NCI-H1417 (cell line): ENCODE measurements at places on chromosomes 3 and 15.

GRCh38 chr3:54087581-54088410, 34.6 kb upstream of the CACNA2D3 start:
- no peak for DNase-seq

- DNase-seq, result peak; percentile 55
These were observed 105.1 kb upstream of the TRPM1 start for GRCh38 chr15:31206386-31207181.

DNA sequence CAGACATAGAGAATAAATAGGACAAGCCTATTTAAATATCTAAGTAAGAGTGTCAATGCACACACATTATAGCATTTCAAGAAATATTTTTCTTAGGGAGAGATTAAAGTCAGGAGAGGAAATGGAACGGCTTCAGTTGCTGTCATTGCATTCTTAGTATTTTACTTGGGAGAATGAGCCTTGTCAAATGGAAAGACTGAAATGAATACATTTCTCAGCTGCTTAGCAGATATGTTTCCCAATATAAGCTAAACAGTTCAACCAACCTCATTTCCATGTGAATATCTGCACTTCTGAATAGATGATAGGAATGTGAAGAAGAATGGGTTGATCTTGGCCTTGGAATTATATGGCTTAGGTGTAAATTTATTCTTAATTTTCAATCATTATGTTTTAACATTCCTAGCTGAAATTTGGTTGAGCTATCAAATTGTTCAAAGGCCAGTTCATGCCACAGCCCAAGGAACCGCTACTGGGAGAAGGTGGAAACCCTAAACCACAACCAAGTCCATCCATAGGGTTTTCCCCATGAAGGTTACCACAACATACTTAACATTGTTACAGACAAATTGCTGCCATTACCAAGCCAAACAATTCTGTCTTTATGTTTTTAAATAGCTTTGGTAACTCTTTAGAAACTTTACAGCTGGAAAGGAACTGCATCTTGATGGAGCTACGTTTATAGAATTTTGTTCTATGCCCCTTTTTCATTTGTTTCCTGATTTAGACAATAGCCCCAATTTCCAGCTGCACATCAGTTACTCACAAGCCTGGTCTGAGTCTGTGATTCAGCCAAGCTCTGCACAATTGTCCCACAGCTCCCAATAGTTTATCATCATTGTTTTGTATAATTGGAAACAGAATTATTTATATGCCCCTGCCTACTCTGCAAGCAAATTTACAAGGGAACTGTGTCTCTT, 459.6 kb downstream of the MECOM start:
- DNase-seq, result no peak

- peak; percentile 73 for DNase-seq
These were observed 42.6 kb upstream of the TMCO5A start for GRCh38 chr15:37891766-37892368.

- peak; percentile 56 for DNase-seq
These were observed 151.9 kb upstream of the ARL6 start for GRCh38 chr3:97612632-97613031.

DNA sequence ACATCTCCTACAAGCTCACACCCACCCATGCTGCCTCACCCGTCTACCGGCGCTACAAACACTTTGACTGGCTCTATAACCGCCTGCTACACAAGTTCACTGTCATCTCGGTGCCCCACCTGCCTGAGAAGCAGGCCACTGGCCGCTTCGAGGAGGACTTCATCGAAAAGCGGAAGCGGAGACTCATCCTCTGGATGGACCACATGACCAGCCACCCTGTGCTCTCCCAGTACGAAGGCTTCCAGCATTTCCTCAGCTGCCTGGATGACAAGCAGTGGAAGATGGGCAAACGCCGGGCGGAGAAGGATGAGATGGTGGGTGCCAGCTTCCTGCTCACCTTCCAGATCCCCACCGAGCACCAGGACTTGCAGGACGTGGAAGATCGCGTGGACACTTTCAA, 2.1 kb downstream of the SNX33 start:
- DNase-seq, result no peak

GRCh38 chr3:13886593-13887129, 6.8 kb upstream of the WNT7A start:
- DNase-seq, result no peak
